ENCODE measurements at places on chromosomes 5 and 9. TPM values are rescaled to one million over a fixed set of nuclear protein-coding genes. Genes with fewer than 3 reads are reported as not detected.

GRCh38 chr5:164672205-164672604 lies 1166.8 kb downstream of the MAT2B start:
- no peak for DNase-seq

- no peak for DNase-seq
Observed at GRCh38 chr9:109568568-109569210, 70.6 kb upstream of the PTPN3 start.

- DNase-seq, result no peak
Observed at GRCh38 chr5:159850160-159850559, 66.1 kb upstream of the ADRA1B start.

DNA sequence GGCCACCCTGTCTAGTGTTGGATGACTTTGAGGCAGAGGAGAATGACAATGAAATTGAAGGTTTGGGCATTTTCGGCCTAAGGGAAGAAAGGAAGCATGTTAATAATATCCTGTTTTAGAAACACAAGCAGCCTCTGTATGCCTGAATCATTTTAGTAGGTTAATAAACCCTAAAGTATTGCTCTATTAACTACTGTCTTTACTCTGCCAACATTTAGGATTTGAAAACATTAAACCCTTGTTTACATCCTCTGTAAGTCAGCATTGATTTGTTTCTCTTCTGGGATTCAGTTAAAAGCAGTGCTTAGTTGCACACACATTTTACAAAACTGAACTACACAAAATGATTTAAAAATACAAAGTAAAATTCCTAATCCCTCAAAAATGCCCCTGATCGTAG lies 358.9 kb downstream of the ARRDC3 start:
- DNase-seq, result no peak

GRCh38 chr9:72753266-72753893 lies 199.5 kb downstream of the ALDH1A1 start:
- no peak for DNase-seq

GRCh38 chr9:127224178-127224882 lies 40.2 kb upstream of the GARNL3 start:
- peak; percentile 97 for DNase-seq

DNA sequence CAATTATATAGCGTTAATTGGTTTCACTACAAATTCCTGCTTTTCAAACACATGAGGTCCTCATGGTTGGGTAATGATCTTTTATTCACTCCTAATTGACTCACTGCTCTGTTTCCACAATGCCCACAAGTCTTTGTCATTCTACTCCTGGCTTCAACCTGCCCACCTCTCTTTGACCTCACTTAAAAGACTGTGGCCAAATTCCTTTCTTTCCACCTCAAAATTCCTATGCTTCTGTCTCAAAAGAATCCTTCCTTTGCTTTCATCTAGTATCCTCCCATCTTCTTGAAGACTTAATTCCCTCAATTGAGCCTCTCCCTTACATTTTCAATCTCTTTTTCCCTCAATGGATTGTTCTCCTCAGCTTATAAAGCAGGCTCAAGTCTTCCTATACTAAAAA lies 4.9 kb downstream of the APBA1 start:
- DNase-seq, result no peak

Gene MARCOL
- not detected for total RNA-seq

Gene MYOZ3
- 8.5 TPM for total RNA-seq

Gene ARSI
- 19.1 TPM for total RNA-seq
